NCI-H82 (cell line): ENCODE measurements at places on chromosomes 3 and 15.
A peak's percentile ranks its signal among the peaks of the same experiment; 100 is the strongest.

GRCh38 chr3:42051384-42052131 lies 39.6 kb upstream of the TRAK1 start:
- peak; percentile 60 for DNase-seq

- no peak for DNase-seq
These were observed 33.9 kb downstream of the GRK7 start for GRCh38 chr3:141796889-141797781.

- DNase-seq: no peak
These were observed at the start of gene ABCF3 for GRCh38 chr3:184186184-184186901. TSS of gene ABCF3 (plus strand) at chr3:184186199. CDS start at chr3:184186208, 9 bp downstream.

- DNase-seq: no peak
These were observed 139.3 kb upstream of the HES1 start for GRCh38 chr3:193996641-193997089.

DNA sequence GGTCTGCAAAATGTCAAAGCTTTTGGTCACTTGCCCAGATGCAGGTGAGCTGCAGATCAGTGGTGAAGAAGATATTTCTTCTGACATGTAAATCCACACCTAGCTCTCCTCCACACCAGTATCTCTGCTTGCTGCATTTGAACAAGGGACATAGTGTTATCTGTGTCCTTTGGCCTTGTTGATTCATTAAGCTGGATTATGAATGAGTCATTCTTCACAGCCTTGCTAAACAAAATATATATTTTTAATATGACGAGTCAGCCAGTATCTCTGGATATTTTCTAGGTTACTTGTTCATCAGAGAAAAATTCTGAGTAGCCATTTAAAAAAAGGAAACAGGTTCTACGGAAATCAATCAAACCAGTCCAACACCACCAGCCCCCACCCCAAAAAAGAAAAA lies 190.6 kb upstream of the ADAMTS9 start:
- no peak for DNase-seq

- DNase-seq: no peak
These were observed 18.3 kb downstream of the MYZAP start for GRCh38 chr15:57609805-57610529.

DNA sequence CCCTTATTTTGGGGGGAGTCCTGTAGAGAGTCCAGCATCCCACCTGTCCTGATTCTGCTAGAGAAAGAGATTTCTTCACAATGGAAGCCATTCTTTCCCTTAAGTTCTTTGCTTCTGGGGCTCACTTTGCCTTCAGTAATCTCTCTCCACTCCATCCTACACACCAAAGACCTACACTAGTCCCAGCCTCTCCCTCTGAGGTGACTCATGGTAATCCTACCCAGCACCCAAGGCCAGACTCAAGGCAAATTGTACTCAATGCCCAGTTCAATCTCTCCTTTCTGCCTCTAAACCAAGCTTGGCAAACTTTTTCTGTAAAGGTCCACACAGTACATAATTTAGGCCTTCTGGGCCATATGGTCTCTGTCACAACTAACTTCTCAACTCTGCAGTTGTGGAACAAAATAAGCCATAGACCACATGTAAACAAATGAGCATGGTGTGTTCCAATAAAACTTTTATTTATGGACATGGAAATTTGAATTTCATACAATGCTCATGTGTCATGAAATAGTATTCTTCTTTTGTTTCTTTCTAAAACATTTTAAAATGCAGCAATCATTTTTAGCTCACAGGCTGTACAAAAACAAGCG lies 72.5 kb downstream of the MRPL46 start:
- no peak for DNase-seq
